DMS53 (cell line): ENCODE measurements at places on chromosomes 2 and 18.

DNA sequence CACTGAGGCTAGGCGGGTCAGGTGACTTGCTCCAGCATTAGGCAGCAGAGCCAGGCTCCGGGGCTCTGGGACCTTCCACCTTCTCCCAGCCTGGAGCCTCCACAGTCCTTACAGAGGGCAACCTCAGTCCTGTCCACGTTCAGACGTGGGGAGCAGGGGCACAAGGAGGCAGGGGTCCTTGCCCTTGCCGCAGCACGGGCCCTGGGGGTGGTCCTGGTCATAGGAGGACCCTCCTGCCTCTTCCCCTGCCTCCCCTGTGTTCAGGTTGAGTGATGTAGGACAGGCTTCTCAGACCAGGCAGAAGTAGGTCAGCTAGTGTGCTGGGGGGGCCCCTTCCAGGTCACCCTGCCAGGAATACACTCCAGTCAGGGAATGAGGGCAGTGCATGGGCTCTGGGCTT is 5.4 kb upstream of the ARHGEF4 start:
- no peak for DNase-seq

DNA sequence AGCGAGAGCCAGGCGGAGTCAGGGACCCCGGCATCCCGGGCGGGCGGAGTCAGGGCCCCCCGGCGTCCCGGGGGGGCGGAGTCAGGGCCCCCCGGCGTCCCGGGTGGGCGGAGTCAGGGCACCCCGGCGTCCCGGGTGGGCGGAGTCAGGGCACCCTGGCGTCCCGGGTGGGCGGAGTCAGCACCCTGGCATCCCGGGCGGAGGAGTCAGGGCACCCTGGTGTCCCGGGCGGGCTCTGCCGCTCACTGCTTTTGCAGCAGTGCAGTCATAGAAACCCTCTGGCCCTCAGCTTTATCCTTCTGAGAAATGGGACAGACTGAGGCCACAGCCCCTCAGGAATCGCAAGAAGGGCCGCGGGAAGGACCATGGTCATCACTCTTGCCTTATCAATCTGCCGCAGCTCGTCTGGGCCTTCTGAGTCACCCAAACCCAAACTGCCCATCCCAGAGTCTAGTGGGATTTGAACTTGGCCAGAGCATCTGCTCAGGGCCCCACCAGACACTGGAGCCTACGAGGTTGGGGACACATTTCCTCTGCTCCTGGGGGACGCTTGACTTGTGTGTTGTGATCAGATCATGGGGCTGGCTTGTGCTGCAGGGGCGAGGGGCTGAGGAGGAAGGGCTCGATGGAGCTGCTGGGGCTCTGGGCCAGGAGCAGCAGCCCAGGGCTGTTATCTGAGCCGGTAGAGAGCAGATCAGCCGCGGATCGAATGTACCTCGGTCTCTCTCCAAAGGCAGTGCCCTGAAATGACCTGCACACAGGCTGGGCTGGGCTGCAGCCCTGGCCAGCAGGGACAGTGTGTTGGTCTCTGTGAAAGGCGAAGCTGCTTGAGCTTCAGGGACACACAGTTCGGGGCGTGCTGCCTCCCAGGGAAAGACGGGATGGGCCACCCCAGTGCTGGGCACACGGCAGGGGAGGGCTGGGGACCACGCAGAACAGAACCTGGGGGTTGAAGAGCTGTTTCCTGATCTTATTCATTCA is 290.1 kb upstream of the HDAC4 start:
- no peak for DNase-seq

DNA sequence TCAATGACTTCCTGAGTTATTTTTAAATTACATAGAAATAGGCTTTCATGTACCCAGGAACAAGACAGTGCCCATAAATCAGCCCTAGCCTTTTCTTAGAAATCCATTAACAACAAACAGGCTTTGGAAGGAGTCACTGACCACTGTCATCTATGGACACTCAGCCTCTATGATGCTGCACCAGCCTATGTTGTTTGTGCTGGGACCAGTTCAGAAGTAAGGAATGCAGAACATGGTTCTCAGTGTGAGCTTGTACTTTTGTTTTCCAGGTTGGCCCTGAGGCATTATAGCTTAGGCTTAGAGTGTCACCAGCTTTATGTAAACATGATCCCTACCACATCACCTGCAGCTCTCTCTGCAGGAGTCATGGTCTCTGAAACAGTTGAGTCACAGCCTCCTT is 335.7 kb upstream of the CDH7 start:
- peak; percentile 58 for DNase-seq

DNA sequence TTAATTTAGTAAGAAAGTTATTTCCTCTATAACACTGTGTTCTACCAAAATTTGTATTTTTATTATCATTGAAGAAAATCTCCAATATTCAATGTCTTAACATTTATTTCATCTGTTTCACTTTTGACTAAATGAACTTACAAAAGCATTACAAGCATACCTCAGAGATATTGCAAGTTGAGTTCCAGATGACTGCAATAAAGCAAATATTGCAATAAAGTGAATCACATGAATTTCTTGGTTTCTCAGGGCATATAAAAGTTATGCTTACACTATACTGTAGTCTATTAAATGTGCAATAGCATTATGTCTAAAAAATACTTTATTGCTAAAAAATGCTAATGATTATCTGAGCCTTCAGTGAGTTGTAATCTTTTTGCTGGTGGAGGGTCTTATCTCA is 78.3 kb downstream of the TTC32 start:
- DNase-seq: no peak

DNA sequence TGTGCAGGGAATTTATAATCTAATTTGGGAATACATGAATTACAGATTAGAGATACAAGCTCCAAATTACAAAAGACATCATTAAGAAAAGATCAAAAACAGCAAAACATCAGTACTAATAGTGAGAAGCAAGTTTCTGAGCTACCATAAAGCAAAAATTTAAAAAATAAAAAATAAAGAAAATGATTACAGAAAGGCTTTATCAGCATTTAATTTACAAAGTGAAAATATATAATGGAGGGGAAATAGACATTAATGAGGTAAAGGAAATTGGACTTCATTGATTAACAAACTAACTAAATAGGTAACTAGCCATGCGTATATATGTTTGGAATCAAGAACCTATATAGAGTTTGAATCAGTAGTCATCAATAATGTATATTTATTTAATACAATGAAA is 712.9 kb upstream of the DDX18 start:
- DNase-seq: no peak

DNA sequence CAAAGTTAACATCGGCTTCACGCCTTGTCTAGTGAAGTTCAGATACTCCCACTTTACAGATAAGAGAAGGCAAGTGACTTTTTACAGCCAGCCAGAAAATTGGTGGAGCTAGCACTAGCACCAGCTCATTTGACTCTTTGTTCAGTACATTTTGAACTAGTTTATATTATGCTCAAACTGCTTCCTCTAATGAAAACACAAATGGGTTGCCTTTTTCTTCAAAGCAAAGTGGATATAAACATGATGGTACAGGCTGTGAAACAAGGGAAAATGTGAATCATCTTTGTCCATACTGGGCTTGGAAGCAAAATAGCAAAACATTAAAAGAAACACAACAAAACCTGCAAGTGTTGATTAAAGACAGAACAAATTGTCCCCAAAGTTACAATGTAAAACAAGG is 99.6 kb upstream of the LHCGR start:
- DNase-seq: no peak

DNA sequence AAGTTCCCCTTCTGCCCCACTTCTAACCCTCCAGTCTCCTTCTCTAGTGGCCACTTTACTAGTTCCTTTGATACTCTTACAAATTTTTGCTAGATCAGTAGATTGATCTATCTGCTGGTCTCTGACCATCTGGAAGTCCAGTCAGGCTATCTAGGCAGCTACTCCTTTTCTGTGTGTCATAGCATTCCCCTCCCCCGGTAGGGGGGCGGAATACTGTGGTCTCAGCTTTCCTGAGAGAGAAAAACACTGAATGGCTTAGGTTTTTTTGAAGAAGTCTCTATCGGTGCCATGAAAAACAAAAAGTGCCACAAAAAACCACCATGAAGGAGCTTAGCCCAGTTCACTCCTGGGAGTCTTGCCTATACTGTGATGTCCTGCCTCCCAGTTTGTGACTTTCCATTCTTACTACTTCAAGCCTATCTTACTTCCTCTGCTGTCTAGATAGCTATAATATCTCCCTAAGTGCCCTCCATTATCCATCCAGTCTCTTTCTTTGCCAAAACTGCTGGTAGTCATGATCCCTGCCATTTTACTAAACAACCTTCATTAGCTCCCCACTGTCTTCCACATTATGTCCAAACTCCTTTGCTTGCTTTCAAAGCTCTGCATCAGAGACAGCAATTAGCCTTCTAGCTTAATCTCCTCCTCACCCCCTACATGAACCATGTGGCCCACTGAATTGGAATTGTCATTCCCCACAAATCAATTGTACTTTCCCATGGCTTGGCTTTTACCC is 29.9 kb downstream of the TPGS2 start:
- no peak for DNase-seq

GRCh38 chr2:125324273-125324672 is 1299.2 kb downstream of the CNTNAP5 start:
- DNase-seq: no peak

- DNase-seq: peak; percentile 37
Observed at GRCh38 chr2:236998758-236999157, 86.9 kb upstream of the COPS8 start.

DNA sequence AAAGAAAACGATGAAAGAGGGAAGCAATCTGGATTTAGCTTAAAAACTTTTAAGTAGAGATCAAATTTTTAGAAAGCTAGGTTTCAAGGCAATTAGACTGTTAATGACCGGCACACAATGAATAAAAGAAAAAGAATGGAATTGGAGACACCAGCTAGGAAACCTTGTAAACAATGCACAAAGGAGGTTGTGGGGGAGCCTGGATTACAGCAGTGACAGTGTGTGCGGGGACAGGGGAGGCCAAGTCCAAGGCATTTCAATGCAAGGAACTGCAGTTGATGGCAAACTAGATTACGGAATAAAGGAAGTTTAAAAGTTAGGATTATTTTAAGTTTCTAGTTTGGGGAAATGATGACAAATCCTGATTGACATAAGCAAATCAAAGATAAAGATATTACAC is 74.5 kb downstream of the DTNB start:
- DNase-seq: no peak

- peak; percentile 55 for DNase-seq
Observed at GRCh38 chr2:202032846-202033316, 774 bp upstream of the FZD7 start.

DNA sequence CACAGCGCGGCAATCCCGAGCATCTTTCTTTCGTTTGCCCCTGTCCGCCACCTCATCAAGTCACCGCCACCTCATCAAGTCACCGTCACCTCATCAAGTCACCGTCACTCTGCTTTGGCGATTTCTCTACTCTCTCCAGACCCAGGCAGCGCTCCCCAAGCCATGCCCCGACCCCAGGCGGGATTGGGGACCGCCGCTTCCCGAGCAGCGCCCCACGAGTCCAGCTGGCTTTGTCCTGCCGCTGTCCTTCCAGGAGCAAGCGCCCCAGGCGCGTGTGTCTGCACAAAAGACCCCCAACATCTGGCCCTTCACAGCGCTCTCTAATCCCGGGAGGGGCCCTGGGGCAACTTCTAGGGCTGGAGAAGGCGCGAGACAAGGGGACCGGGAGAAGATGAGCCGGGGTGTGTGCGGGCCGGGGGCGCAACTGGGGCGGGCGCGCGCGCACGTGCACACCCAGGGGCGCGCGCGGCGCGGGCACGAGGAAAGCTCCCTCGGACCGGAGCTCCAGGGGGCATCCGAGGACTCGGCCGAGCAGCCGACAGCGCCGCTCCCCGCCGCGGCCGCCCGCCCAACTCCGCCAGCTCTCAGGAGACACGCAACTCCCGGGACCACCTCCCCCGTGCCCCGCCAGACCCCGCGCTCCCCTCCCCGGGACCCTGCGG is 633 bp upstream of the RNF152 start:
- peak; percentile 82 for DNase-seq

DNA sequence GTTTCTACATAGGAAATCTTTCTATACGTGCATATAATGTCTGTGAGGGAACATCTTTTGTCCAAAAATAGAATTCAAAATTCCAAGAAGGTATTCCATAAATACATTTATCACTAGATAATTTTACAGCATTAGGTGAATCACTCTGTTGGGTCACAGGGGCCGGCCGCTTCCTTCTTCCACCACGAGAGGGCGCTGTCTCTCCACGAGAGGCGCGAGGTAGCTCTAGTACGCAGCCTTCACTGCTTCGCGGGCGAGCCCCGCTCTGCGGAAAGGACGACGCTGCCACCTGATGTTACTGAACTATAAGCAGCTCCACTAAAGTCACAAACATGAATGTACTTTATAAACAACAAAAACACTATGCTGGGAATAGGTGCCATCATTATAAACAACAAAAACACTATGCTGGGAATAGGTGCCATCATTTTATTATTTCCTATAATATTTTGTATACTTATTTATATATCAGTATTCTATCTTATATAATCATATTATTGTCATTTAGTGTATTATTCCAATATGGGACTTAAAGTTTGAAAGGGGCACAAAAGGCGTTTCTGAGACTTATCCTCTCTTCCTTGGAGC is 69.4 kb upstream of the REV1 start:
- DNase-seq: peak; percentile 92

DNA sequence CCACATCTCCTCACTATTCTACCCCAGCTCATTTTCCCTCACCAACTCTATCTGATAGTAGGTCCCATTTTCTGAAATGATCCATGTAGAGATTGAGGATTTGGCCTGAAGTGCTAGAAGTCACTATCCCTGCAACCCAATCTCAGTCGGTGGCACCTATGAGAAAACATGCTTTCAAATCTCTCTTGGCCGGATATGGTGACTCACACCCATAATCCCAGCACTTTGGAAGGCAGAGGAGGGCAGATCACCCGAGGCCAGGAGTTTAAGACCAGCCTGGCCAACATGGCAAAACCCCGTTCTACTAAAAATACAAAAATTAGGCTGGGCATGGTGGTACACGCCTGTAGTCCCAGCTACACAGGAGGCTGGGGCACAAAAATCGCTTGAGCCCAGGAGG is 19.1 kb upstream of the MARCHF4 start:
- DNase-seq: peak; percentile 11

- peak; percentile 29 for DNase-seq
Observed at GRCh38 chr2:237253046-237253702, 160.8 kb downstream of the COL6A3 start.

GRCh38 chr18:34867520-34867919 is 157.4 kb downstream of the DTNA start:
- peak; percentile 35 for DNase-seq

DNA sequence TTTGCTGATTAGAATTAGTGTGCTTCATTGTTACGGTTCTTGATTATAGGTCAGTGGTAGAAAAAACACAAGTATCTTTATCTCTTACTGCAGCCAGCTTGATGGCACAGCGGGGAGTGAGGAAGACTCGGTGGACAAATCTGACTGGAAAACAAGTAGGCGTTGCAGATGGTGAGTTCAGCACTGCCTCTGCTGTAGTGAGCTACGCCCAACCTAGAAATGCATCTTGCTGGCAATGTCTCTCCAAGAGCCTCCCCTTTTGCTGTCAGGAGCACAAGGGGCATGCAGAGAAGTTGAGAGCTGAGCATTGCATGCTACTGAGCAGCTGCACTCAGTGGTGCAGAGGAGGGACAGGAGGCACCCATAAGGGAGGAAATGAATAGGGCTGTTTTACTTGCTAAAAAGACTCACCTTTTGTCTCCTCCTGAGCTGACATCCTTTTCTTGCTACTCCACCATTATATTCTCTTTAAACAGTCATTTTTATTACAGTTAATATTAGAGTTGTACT is 977.3 kb upstream of the ACVR2A start:
- DNase-seq: no peak
